ENCODE measurements at places on chromosomes 6 and 20.

DNA sequence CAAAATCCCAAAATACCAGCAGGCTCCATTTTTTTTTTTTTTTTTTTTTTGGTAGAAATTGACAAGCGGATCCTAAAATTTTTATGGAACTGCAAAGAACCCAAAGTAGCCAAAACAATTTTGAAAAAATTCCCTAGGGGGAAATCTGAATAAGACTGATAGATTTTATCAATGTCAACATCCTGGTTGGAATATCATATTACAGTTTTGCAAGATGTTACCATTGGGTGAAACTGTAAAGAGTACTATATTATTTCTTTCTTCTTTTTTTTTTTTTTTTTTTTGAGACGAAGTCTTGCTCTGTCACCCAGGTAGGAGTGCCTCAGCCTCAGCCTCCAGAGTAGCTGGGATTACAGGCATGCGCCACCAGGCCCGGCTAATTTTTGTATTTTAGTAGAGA is 29.4 kb upstream of the BEND3 start:
- no peak for DNase-seq

GRCh38 chr6:135540207-135540840 is 42.8 kb upstream of the AHI1 start:
- DNase-seq: no peak

- no peak for DNase-seq
Observed at GRCh38 chr6:132218059-132218696, 183.1 kb downstream of the MOXD1 start.

- DNase-seq: no peak
Observed at GRCh38 chr6:25793970-25794369, 37.9 kb downstream of the SLC17A1 start.

- DNase-seq: no peak
Observed at GRCh38 chr6:167095888-167096287, 27.0 kb upstream of the CCR6 start.

GRCh38 chr20:44637042-44637441 is 14.5 kb downstream of the ADA start:
- DNase-seq: no peak

DNA sequence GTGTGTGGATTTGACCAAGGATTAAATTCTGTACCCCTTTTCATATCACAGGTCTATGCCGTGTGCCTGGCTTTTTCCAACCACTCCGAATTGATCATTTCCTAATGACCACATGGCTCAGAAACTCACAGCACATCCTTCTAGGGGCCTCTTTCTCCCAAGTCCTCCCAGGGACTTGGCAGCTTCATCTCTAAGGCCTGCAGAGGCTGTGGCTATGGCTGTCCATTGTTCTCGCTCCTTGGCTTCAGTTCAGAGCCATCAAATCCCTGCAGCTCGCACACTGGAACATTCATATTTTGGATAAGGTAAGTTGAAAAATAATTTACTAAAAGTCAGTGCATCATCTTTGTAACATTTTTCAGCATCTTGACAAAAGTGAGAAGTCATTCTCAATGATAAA is 497.2 kb upstream of the CDH4 start:
- DNase-seq: no peak

DNA sequence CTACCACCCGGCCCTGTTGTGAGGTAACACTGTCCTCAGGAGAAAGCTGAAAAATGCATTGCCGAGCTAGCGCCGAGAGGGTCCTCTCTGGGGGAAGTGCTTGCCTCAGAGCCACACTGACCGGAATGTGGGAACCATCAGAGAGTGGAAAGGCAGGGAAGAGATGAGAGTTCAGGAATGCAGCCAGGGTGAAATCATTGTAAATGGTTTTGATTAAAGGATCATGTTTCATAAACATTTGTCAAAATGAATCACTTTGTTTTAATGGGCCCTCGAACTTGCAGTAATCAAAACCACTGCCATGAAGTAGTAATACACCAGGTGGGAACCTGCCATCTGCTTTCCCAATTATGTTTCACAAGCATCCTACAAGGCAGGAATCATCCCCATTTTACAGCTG is 16.9 kb upstream of the IL17F start:
- DNase-seq: no peak

GRCh38 chr6:106751501-106752252 is 122.3 kb downstream of the QRSL1 start:
- DNase-seq: peak; percentile 94

Data from kidney epithelial cell (primary cell).